Umbilical cord (tissue), 2 donors: ENCODE measurements at places on chromosomes 4 and X. TPM values are rescaled to one million over a fixed set of nuclear protein-coding genes. Genes with fewer than 3 reads are reported as not detected.

GRCh38 chr4:10456595-10457254 is 501 bp downstream of the ZNF518B start:
- DNase-seq, result peak; percentile 62

- peak; percentile 83 for DNase-seq
Measured at GRCh38 chrX:71301195-71301924, at the start of gene ITGB1BP2. Gene ITGB1BP2 (plus strand): TSS chrX:71301750. CDS start chrX:71301807, 57 bp downstream.

UCHL1 gene
- 23.6 TPM for total RNA-seq

DNA sequence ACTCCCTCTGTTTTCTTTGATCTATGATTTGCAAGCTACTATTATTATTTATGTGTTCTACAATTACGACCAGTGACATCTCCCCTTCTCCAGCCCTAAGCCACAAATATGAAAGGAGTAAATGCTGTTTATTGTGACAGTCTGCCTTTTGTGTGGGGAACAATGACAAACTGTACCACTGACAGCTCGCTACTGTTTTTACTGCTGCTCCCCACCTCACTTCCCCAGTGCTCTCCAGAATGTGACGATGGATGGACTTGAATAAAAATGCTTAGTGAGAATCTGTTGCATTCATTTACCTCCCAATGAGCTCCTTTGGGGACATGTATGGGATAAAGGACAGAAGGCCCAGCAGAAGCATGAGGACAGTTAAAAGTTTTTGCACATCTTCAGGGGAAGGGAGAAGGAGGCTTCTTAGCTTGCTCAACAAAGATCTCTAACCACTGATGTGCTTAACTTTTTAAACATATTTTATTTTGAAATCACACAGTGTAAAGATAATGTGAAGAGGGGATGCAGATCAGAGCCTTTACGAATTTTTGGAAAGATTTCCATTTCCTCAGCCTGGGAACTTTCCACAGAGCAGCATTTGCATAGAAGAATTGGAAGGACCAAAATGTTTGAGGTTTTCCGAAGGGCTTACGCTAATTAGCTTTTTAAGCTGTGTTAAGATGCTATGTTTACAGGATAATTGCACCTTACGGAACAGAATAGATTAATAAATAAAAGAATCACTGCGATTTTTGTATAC is 485.1 kb upstream of the TENM3 start:
- DNase-seq, result no peak

CORIN gene
- 5.5 TPM for total RNA-seq

TMEM187 gene
- total RNA-seq, result 140 TPM

CTAG2 gene
- not detected for total RNA-seq

REELD1 gene
- total RNA-seq, result not detected

DNA sequence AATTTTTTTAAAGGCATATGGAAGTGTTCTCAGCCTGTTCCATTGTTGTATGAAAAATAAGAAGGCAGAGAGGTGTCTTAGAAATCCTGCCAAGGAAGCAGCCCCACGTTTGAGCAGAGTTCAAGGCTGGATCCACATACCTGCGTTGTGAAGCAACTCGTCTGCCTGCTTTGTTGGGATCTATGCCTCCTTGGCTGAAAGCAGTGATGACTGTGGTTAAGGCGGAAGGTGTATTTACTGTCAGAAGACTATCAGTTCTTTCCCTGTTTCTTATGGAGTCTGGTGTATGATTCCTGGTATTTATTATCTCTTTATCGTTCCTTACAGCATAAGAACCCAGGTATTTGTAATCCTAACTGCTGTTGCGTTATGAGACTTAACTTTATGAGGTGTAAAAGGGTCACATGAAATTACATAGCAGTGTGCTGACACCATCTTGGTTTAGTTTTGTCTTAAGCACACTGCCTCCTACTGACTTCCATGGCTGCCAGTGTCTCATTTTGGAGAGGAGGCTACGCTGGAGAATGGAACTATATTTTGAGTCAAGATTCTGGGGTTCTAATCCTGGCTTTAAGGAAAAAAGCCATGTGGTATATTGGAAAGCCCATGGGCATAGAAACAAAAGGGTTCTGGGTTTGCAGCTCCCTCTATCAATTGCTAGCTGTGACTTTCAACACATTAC is 3.1 kb upstream of the MSMO1 start:
- no peak for DNase-seq

CITED1 gene
- not detected for total RNA-seq

- no peak for DNase-seq
Measured at GRCh38 chr4:109444182-109444844, 10.7 kb downstream of the SEC24B start.

GRCh38 chr4:13541720-13542576 is 2.4 kb downstream of the NKX3-2 start:
- DNase-seq, result no peak

DNA sequence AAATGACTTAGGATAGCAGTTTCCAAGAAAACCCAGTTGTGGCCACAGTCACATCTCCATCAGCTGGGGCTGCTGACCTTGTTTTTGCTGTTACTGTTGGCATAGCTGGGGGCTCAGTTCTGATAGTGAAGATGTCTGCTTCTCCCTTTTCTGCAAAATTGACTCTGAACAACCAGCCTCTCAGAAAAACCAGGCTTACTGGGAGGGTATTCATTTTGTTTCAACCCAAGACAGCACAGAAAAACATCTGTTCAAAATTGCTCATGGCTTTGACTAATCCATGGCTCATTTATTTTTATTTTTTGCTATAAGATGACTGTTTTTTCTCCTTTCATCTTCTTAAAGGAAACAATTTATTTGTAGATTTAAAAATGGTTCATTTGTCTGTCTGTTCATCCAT is 53.1 kb downstream of the RASL11B start:
- peak; percentile 72 for DNase-seq

GRCh38 chr4:124092541-124092984 is 620.0 kb downstream of the ANKRD50 start:
- no peak for DNase-seq

- DNase-seq, result no peak
Measured at GRCh38 chrX:139091066-139091465, 379.5 kb upstream of the FGF13 start.

DNA sequence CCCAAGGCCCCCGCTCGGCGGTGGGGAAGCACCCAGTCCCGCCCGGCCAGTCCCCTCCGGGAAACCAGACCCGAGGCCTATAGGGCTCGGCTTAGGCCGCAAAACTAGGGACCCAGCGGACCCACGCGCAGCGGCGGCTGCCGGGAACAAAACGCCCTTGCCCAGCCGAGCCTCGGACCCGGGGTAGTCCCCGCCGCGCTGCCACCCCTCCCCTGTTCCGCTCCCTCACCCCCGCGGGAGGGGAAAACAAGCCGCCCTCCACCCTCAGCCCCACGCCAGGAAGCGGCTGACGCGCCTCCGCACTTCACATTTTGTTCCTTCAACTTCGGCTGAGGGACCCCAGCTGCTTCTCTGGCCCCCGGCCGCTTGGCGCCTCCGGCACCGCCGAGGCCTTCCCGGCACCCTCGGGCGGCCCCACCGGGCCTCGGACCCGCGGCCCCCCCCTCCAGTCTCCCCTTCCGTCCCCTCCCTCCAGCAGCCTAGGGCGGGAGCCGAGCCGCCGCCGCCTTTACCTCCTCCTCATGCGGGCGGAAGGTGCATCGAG is 694 bp downstream of the PDS5A start:
- DNase-seq, result peak; percentile 45

DNA sequence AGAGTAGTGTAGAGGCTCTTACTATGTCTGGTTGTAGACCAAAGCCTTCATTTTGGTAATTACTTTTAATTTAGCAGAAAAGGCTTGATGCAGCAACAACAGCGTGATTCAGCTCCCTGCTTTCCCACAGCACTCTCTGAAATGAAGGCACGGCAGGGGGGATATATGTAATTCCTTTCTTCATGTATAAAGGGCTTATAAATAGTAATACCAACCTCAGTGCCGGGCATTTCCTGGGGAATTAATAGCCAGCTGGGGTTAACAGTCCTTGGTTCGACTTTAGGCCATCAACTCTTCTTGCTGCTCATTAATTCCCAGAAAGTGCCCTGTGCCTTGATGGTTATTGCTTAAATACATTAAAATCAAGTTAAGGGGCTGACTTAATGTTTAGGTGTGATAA is 669.0 kb downstream of the ZNF674 start:
- no peak for DNase-seq

DNA sequence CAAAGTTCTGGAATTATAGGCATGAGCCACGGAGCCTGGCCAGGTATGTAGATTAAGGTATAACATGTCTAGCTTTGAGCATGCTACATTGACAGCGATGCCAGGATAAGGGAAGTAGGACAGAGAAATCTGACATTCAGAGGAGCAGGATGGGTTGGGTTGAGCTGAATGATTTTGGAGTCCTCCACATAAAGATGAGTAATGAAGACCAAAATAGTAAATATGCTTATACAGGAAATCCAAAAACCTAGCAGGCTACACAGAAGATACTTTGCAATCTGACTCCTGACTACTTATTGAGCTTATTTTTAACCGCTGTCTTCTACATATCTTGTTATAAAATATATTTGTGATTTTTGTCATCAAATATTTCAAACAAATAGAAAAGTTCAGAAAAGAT is 69.7 kb downstream of the PDGFC start:
- DNase-seq, result peak; percentile 35

- no peak for DNase-seq
Measured at GRCh38 chr4:24578364-24578763, 6.0 kb downstream of the DHX15 start.

DNA sequence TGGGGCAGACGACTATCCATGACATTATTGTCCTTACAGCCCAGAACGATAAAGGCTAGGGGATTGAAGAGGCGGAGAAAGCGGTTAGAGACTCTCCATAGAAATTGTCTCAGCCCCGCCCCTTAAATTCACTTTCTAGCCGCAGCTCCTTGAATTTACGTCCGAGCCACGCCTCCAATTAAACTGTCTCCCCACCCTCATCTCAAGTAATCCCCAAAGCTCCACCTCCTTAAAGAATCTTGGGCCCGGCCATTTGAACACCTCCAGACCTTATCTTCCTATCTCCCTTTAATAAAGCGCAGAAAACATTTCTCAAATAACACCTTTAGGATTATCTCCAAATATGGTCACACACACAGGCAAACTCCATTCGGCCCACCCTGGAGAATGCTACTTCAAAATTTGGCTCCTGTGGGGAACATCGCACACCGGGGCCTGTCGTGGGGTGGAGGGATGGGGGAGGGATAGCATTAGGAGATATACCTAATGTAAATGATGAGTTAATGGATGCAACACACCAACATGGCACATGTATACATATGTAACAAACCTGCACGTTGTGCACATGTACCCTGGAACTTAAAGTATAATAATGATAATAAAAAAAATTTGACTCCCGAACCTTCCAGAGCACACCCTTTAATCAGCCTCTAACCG is 7.2 kb upstream of the MAGIX start:
- DNase-seq, result peak; percentile 82

NAP1L3 gene
- total RNA-seq, result 9.6 TPM

TEX13C gene
- 2.6 TPM for total RNA-seq

DNA sequence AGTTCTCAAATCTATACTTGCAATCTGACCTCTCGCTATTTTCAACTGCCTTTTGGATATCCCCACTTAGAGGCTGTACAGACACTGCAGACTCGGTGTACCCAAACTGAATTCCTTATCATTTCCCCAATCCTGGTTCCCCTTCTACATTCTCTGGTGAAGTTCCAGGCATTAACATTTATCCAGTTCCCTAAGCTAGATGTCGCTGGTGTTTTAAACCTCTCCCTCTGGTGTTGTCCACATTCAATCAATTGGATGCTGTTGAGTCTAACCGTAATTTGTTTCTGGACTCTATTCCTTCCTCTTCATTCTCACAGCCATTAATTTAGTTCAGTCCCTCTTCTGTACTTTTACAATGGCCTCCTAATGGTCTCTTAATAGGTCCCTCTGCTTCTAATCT is 7.2 kb upstream of the STK26 start:
- no peak for DNase-seq

ZNF330 gene
- 46.2 TPM for total RNA-seq

GRCh38 chr4:87783781-87784180 is 15.6 kb upstream of the IBSP start:
- no peak for DNase-seq
